NCI-H526 treated with DMSO at 0.1 percent for 48 hours (cell line): ENCODE measurements at places on chromosomes 3 and 15.

DNA sequence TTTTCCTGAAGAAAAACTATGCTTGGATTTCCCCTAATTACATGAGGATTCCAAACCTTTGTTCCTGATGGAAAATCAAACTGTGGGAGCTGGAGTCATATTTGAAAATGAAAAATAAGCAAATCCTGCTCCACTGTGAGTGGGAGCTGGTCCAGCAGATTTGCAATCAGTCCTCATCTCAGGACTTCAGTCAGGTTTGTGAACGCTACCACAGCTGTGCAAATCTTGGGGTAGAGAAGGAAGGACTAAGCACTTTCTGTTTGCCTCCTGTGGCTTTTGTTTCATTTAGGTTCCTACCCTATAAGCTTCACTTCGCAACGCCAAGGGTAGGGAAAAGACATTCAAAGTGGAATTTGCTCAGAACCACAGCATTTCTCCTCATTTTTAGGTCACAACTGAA lies 238.2 kb downstream of the TUSC7 start:
- DNase-seq: no peak

- DNase-seq: no peak
Measured at GRCh38 chr3:33221241-33221640, 2.6 kb upstream of the SUSD5 start.

DNA sequence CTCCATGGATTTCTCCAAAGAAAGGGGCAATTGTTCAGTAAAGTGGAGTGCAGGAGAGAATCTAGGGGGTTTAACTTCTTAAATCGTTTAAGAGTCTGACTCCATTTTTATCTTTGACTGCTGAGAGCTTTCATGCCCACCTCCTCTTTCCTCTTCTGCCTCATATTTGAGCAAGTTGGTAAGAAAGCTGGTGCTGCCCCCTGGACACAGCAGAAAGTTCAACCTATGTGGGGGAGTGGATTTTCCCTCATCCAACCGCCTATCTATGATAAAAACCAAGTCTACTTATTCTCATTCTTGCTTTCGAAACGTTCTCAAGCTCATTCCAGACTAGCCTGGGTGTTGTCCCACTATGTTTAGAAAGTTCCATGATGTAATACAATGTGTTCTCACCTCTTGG lies 26.0 kb downstream of the HHLA2 start:
- no peak for DNase-seq

- no peak for DNase-seq
Measured at GRCh38 chr3:160982491-160982890, 122.7 kb downstream of the B3GALNT1 start.

GRCh38 chr15:48748535-48748934 lies 62.3 kb downstream of the CEP152 start:
- DNase-seq: no peak

DNA sequence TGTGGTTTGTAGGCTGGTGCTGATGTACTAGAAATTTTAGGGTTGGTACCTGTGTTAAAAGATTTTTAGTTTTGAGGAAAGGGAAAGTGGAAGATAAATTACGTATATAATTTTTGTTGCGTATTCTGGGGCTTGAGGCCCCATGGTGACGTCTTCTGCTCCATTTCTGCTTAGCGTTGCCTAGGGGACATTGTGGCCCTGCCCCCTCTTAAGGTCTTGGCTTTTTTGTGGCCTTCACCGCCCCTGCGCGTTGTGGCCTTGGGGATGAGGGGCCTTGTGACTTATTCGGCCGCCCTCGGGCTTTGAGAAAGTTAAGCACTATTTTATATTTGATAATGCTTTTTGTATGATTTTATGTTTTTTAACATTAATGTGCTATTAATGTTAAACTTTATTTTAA lies 182.0 kb downstream of the KLF13 start:
- no peak for DNase-seq
